ENCODE measurements at places on chromosomes 1 and 21.

DNA sequence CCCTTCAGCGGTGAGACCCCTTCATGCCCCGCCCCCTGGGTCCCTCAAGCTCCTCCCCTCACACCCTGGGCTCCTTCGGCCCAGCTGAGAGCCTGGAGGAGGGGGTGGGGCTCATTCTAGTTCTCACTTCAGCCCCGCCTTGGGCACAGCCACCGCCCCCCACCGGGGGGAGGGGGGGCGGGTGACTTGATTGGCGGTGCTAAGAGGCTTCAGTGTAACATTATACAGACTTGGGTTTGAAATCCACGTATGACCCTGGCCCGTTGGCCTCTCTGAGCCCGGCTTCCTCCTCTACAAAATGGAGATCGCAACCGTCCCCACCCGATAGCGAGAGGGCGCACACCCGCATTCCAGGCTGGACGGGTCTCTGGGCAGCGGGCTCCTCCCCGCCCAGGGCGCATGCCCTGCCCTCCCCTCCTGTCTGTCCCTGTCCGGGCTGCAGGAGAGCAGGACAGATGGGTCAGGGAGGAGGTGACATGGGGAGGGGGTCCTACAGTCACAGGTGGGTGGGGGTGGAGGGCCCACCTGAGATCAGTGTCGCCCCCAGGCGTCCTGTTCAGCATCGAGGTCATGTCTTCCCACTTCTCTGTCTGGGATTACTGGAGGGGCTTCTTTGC lies 5.1 kb downstream of the CLCNKB start:
- DNase-seq: no peak

- DNase-seq: no peak
Observed at GRCh38 chr21:38950435-38951094, 144.8 kb downstream of the ETS2 start.

DNA sequence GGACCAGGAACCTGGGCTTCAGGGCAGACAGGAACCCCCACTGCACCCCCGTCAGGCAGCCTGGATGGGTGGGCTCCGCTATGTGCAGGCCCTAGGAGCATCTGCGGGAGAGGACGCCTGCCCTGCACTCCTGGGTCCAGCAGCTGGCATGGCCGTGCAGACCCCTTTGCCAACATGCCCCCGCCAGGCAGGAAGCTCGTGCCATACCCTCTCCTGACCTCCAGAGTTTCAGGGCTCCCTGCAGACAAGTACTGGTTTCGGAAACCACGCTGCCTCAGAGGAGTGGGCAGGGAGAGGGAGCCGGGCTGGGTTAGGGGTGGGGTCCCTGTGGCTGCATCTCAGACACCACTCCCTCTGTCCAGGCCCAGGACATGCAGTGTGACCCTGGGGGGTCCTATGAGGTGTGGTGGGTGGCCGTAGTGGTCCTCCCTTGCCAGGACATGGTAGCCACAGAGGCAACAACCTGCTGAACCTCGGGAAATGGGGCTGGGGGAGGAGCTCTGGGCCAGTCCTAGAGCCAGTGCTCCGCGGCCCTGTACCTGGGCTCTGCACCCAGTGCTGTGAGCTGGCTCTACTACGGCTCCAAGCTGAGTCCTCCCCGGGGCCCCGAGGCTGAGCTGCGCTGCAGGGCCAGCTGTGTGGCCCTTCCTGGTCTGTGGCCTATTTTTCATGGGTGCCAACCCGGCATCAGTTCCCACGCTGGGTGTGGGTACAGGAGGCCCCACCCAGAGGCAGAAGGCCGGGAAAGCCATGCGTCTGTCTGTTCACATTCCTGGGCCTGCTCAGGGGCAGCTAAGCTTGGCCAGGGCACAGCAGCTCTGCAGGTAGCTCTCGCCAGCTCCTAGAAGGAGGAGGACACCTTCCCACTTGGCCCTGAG lies 1.4 kb downstream of the PLEKHN1 start:
- no peak for DNase-seq

GRCh38 chr1:26083208-26083607 lies 15.8 kb upstream of the TRIM63 start:
- DNase-seq: no peak

- DNase-seq: no peak
Observed at GRCh38 chr21:27648560-27648959, 681.7 kb upstream of the ADAMTS5 start.

DNA sequence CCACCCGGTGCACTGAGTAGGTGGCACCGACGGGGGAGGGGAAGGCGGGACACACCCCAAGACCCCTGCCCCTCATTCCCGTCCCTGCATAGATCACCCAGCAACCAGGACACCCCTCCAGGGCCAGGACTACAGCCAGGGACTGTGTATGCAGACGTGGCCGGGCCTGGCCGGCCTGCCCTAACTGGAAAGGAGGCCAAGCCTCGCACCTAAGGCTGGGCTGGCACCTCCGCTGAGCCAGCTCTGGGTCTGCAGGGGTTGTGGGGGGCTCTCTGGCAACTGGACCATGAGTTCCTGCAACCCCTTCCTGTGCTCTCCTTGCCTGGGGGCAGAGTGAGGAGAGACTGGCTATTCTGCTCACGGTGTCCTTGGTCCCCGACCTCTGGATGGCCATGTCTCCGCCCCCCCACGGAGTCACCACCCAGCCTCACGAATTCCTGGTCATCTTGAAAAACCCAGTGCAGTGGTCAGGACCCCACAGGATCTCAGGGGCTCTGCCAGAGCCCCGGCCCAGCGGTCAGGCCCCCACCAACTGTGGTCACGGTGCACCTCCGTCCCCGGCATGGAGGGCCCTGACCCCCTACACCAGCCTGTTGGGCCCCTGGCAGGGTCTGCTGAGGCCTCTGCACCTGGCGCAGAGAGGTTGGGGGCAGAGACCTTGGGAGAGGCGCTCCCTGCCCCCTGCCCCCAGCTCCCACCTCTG lies 1.1 kb upstream of the FNDC10 start:
- no peak for DNase-seq

DNA sequence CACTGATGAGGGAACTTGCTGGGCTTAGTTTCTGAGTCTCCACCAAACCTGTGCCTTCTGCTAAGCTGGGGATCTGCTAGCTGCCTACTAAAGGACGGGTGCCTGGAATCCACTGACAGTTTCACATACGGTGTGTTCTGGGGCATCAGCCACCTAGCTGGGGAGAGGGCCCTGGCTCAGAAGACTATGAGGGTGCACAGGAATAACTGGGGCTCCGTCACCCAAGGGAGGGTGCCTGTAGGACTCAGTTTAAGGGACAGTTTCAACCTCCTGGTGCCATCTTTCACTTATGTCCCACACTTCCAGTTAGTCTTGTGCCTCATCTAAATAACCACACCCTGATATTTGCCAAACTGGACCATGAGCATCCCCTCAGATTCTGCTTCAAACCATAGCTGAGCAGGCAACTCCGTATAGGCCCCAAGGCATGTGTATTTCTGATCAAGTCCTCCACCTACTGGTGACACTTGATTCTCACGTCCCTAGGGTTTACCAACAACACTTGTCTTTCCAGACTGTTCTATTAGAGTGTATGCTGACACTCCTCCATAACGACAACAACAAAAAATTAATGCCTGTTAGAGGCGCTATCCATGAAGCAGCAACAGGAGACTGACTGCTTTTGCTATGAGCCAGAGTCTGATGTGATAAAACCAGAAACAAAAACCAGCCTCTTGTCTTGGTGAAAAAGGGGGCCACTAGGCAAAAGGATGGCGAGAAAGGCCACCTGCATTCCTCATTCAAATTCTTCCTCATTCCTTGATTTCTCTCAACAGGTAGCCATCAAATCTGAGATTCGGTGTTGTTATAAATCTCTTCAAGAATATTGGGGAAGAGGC lies 55.0 kb upstream of the PAXBP1 start:
- DNase-seq: peak; percentile 16

- no peak for DNase-seq
Observed at GRCh38 chr1:225842788-225843425, 33.0 kb downstream of the EPHX1 start.

GRCh38 chr1:36207339-36207738 lies 16.9 kb upstream of the THRAP3 start:
- no peak for DNase-seq

- no peak for DNase-seq
Observed at GRCh38 chr1:240235521-240236288, 144.0 kb downstream of the FMN2 start.

DNA sequence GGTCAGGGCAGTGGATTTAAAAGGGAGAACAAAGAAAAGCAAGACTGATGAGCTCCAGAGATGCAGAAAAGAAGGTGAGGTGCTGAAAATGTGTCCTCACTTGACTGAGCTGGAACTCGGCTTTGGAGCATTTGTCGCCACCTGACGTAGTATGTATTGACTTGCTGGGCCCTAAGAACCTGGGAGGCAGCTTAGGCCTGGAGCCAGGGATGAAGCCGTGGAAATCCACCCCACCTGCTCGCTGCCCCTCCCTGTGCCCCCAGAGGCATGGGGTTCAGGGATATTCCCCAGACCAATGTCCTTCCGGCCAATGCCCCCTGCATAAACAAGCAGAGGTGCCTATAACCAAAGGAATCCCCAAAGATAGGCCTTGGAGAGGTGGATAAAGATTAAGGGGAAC lies 14.3 kb downstream of the MRAP start:
- DNase-seq: no peak

GRCh38 chr1:197200272-197200899 lies 53.9 kb upstream of the ASPM start:
- DNase-seq: no peak

DNA sequence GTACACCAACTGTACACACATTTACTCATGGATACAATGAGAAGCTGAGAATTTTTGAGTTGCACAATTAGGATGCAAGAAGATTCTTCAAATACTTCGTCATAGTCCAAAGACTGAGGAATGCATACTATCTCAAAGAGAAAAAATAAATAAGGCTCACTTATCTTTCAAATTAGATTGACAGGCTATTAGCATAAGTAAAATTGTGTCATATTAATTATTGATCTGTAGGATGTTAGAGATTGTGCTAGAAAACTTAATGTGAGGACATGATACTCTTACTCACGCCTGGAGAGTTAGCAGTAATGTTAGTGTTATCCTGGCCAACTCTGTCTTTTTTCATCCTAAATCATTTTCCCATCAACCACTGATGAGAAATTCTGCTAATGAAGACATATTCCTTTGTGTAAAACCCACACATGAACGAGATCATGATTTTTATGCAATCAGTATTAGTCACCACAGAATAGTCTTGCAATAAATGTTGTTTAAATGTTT lies 659.0 kb downstream of the LTN1 start:
- no peak for DNase-seq

DNA sequence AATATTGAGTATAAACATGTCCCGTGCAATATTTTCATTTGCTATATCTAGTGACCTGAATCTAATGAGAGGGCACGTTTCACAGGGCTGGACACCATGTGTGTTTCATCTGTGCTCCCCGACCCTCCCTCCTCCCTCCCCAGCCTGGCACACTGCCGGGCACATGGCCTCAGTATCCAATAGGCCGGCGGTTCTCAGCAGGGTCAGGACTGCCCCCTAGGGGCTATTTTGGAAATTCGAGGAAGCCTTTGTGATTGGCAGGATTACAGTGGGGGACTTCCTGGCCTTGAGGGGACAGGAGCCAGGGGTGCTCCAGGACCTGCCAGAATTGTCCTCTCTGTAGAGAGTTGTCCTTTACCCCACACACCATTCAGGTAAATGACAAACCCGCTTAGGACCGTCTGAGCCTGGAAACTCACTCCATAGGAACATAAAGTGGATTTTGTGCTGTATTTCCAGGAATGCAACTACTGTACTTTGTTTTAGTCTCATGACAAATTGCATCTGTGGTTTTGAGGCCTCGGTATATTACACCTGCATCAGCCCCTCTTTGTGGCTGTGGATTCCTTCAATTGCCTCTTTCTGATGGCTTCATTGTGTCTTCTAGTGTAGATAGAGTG lies 109.5 kb upstream of the SIM2 start:
- DNase-seq: no peak

- DNase-seq: no peak
Observed at GRCh38 chr1:31509124-31510072, 66.9 kb upstream of the TINAGL1 start.

DNA sequence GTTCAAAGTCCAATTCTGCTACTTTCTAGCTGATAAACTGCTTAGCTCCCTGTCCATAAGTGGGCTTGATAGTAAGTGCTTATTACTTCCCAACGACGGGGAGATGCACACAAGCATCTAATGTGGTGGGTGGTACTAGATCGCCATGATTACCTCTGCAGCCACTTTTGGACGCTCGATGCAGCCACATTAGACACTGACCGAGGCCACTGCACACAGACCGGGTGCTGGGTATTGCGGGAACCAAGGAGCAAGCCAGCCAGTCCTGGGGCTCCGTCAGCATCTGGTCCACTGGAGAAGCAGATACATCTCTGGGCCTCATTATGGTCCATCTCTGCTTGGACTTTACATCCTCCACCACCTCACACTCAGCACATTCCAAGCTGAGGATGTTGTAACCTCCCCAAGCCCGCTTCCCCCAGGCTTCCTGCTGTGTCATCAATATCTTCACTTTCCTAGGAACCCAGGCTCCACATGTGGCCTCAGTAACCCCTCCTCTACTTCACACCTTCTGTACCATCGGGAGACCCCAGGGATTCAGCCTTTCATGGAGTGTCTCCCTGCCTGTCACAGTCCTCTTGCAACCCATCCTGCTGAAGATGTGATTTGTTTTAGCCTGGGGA lies 48.2 kb downstream of the RHOU start:
- no peak for DNase-seq

- no peak for DNase-seq
Observed at GRCh38 chr1:82177192-82177591, 376.5 kb downstream of the ADGRL2 start.

DNA sequence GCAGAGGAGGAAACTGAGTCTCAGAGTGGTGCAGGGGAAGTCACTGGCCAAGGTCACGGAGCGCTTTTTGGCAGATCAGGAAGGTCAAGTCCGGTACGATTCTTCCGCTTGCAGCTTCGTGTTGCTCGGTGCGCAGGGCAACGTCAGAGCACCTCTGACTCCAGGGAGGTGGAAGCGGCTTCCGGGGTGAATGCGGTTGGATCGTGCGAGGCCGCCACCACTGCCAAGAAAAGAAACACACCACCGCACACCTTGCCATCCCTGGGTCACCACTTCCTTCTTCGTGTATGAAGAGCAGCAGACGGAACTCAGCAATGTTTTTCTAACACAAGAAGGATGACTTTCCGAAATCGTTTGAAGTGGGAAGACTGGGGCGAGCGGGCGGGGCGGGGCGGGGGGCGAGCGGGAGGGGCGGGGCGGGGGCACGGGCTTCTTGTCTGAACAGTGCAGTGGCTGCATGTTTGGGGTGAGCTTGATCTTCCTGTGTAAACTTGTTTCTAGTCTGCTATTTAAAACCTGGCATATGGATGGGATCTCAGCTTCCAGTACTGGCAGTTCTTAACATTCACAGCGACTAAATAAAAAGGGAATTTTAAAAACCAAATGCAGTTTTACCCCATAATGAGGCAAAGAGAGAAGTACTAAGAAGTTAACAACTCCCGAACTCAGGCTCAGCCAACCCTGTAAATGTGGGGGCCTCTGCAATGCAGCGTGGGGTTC lies 300.0 kb downstream of the RRAGC start:
- no peak for DNase-seq

DNA sequence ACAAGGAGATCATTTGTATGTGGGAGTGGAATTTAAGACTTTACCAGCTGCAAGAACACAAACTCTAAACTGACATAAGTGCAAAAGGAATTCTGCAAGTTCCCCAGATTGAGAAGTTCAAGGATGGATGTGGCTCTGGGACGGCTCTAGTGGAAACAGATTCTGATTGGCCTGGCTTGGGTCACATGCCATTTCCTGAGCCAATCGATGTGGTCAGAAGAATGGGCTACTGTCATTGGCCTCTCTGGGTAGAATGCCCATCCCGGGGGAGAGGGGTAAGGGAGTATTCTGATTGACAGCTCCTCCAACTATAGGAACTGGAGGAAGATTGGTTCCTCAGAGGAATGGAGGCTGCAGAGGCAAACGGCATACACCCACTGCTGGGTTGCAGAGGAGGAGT lies 6.0 kb upstream of the IFNLR1 start:
- DNase-seq: no peak

GRCh38 chr1:88394958-88395357 lies 289.1 kb upstream of the PKN2 start:
- no peak for DNase-seq

Data from NCI-H2081 treated with DMSO at 0.1 percent for 48 hours (cell line).